ENCODE measurements at places on chromosomes 2 and 18.
A peak's percentile ranks its signal among the peaks of the same experiment; 100 is the strongest.

GRCh38 chr2:160377204-160377995 lies 116.2 kb downstream of the RBMS1 start:
- DNase-seq = no peak

- peak; percentile 31 for DNase-seq
Observed at GRCh38 chr2:216519154-216519762, 20.6 kb downstream of the RPL37A start.

DNA sequence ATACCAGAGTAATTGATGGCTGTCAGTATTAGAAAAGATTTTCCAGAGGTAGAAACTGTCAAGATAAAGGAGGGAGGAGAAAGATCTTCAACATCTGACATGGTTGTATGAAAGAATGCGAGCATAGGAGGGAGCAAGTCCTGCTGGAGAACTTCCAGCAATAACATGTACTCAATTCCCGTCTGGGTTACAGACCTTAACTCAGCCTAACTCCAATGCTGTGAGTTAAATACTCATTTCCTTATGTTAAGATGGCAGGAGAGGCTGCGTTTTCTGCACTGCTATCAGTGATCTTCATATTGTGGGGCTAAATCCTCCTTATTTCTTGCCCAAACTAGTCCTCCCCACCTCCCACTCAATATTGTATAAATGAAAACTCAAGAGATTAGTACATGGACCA lies 6.7 kb upstream of the CERS6 start:
- no peak for DNase-seq

- DNase-seq = peak; percentile 88
Observed at GRCh38 chr2:43174368-43174916, 52.0 kb downstream of the ZFP36L2 start.

- DNase-seq = peak; percentile 74
Observed at GRCh38 chr2:112690853-112691401, 29.9 kb upstream of the NT5DC4 start.

GRCh38 chr2:151560289-151560688 lies 150.6 kb downstream of the RIF1 start:
- no peak for DNase-seq

GRCh38 chr2:58057707-58058530 lies 11.3 kb downstream of the VRK2 start:
- no peak for DNase-seq

DNA sequence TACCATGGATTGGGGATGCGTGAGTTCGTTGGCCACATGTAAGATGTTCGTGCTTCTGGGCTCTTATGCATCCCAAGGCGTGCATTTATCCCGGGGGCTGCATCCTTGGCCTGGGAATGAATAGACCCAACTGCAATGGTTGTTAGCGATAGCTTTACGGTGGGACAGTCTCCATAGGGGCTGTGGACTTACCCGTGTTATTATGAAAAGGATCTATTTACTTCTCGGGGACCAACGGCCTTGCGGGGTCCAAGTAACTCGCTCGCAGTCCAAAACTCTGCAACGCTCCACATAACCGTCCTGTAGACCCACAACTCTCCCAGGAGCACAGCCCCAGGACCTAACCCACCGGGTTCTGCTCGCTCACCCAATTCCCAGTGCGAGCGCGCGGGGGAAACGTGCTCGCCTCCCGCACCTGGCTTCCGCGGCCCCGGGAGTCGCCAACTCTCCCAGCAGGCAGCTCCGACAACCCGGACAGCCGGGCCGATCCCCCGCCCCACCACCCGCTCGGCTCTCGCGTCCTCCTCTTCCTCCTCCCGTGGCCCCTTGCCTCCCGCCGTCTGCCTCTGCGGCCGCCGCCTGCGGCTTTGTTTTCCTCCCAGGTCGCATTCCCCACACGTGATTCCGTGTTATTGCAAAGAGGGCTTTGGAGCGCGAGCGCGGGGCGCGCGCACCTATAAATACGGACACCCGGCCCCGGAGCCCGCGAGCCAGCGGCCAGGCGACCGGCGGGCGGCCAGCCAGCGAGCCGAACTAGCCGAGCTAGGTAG lies at the start of gene CABLES1:
CABLES1 (plus strand) TSS at position 706 of the 770 bp plus-strand sequence. CDS start 278 bp downstream, outside the sequence.
- DNase-seq = peak; percentile 12

GRCh38 chr2:223383315-223383714 lies 218.8 kb downstream of the SCG2 start:
- DNase-seq = no peak

- no peak for DNase-seq
Observed at GRCh38 chr18:55779691-55780585, 191.9 kb upstream of the TCF4 start.

GRCh38 chr18:58915006-58915799 lies 50.5 kb downstream of the ZNF532 start:
- DNase-seq = no peak

DNA sequence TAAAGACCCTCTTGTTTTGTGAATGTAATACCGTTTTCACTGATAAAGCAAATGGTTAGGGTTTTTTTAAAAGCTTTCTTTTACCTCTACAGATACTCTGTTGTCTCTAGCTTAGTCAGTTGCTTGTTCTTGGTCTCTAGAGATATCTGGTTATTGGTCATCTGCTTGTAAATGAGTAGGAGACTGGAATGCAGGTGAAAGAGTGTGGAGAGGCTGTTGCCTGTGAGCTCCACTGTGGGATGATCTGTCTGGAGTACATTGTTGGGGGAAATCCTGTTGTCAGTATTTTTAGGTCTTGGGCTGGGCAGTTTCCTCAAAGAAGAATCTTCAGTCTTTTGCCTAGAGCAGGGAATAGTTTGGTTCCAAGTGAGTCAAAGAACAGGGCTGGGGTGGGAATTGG lies 67.7 kb downstream of the SMCHD1 start:
- no peak for DNase-seq

- no peak for DNase-seq
Observed at GRCh38 chr18:39348757-39349156, 1783.2 kb upstream of the CELF4 start.

GRCh38 chr18:60247103-60247502 lies 125.5 kb downstream of the MC4R start:
- no peak for DNase-seq

DNA sequence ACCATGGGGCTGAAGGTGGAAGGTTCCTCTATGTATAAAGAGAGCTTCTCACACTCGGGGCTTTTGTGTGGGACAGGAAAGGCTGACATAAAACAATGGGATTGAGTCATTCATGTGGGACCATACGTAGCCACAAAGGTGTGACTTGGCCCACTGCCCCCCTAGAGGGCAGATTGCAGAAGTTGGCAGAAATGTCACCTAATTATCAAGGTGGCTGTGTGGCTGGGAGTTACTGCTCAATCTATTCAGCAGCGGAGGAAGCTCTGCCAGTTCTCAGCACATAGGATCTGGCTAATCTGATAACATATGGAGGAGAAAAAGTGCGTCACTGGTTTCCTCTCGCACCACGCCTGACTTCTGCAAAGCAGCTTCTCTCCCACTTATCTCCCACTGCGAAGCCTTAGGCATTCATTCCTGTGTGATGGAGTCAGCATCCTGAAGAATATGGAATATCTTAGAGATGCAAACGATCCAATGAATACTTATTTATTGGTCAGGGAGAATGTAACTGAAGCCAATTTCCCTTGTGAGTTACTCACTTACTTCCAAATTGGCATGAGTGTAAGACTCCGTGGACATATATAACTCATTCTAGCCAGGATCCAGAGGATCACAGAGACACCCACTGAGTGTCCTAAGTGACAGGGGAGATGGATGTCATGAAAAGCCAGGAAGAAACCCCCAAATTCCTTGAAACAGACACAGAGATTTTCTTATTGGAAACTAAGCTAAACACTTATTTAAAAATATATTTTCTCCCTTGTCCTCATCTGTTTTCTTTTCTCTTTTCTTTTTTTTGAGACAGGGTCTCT lies 344.8 kb downstream of the TGIF1 start:
- DNase-seq = no peak

DNA sequence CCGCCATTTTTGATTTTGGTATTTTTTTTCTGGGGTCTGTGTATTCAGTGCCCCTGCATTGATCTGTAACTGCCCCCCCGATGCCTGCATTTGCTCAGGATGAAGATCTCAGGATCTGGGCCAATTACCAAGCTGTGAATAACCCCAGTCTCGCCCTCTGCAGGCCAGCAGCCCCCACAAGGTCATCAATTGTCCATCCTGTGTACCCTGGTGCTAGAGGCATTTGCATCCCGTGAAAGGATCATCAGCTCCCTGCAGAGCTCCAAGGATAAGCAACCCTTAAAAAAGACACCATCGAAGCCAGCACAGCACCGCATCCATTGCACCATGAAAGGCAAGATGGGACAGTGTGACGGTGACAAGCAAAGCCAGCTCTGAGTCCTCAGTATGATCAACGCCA lies 154.1 kb upstream of the KLHL29 start:
- no peak for DNase-seq

- no peak for DNase-seq
Observed at GRCh38 chr2:216632952-216633615, at the start of gene IGFBP2. Gene IGFBP2, plus strand, starts transcription at chr2:216633420. Its CDS starts 104 bp downstream, at chr2:216633524.

DNA sequence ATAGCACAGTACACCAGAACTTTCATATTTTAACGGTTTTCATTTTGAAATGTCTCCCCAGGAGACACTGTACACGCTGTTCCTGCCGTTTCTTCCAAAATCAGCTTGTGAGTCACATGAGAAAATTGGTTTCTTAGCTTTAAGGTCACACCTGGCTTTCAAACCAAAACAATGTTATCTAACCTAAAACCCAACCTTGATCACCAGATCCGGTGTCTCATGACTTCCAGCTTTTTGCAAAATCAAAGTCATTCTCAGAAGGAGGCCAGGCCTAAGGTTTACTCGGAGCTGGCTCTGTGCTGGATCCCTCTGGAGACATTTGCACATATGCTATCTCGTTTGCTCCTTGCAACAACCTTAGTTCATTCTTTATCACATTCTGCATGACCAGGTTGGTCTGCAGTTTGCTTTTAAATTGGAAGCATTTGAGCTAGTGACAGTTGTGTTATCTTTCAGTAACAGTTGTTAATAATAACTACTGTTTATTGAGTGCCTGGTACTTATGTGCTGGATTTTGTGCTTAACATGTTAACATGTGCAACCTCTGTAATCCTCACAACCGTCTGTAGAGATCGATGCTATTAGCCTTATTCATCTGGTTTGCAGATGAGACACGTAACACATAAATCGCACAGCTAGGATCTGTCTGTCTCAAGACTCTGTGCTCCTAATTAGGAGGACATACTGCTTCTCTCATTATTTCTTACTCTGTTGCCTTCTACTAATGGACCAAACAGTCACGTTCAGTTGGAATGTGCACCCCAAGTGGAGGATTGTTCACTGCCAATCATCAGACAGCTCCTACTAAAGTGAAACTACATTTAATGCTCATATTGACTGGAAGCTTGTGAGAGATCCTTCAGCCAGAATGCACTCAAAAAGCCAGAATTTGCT lies 105.5 kb downstream of the RNF144A start:
- DNase-seq = no peak

- DNase-seq = no peak
Observed at GRCh38 chr2:202758604-202759003, 113.0 kb downstream of the ICA1L start.

- DNase-seq = no peak
Observed at GRCh38 chr18:69444221-69444620, 43.5 kb downstream of the DOK6 start.

GRCh38 chr2:186540941-186541340 lies 48.9 kb upstream of the ITGAV start:
- no peak for DNase-seq

GRCh38 chr2:142724186-142724585 lies 153.3 kb upstream of the KYNU start:
- no peak for DNase-seq

- DNase-seq = no peak
Observed at GRCh38 chr18:22170421-22171257, 1.2 kb downstream of the GATA6 start.

DNA sequence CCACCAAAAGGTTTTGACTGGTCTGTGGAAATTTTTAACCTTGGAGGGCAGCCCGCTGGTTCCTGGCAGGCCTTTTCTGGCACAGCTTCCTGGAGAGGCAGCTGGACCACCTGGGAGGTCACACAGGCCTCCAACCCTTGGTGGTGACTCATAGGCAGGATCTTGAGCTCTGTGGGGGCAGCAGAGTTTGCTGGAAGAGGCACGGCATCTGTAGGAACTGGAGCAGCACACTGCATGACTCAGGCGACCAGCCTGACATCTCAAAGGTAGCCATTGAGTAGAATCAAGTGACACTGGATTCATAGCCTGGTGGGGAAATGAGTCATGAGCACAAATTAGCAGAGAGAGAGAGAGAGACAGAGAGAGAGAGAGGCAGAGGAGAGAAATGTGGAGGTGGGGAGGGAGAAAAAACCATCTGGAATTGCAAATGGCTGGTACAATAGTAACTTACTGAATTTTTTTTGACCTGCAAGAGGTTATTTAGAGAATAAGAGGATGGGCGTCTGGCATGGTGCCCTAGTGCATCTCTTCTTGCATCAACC lies 57.4 kb downstream of the TRPM8 start:
- no peak for DNase-seq

DNA sequence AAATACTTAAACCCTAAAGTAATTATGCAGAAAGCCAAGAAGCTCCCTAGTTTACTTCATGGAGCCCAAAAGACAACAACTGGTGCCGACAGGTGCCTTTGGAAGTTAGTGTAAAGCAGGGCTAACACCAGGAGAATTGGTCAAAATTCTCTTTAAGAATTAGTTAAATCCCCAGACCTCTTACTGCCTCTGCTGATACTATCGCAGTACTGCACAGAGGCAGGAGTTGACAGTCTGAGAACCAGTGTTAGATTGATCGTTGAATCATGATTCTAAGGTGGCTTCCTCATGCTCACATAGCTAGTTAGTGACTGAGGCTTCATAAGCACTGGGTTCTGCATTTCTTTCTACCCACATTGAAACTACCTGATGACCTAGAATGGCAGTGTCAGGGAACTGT lies 445.0 kb downstream of the XIRP2 start:
- DNase-seq = no peak

DNA sequence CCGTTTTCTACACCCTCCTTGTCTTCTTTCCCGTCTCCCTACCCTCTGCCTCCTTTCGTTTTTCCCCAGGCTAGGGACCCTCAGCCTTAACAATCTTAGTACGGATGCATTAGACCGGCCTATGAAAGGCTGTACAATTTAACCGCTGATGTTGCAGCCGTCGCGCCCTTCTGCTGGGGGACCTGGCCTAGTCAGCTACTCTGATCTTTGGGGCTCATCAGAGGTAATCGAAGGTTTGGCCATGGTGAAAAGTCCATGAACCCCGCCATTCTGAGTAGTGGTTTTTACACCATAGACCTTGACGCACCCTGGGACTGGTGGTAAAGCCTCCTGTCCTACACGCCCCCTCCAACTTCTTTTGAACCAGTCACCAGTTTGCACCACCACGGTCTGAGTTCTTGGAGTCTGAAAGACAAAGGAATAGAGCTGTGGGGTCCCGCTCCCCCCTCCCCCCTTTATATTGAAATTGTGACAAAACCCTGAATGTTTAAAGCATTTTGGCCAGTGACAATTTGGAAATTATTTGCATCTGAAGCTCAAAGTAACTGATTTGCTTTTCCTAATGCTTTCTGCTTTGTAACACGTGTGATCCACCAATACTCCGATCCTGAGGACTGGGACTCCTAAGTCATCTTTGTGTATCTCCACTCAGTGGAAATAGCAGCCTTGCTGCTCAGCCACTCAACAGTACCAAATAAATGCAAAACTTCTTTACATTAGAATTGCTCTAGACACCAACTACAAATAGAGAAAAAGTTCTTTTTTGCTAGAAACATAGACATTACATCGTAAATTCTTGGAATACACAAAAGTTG lies 642 bp upstream of the SRSF7 start:
- DNase-seq = no peak

GRCh38 chr2:71606244-71606643 lies 152.9 kb downstream of the DYSF start:
- no peak for DNase-seq
